ENCODE measurements at places on chromosomes 7 and 10.
A peak's percentile ranks its signal among the peaks of the same experiment; 100 is the strongest.

- peak; percentile 25 for DNase-seq
These were observed 310.7 kb downstream of the SFMBT2 start for GRCh38 chr10:7100032-7100702.

GRCh38 chr10:113183573-113183972 lies 233.5 kb downstream of the TCF7L2 start:
- no peak for DNase-seq

DNA sequence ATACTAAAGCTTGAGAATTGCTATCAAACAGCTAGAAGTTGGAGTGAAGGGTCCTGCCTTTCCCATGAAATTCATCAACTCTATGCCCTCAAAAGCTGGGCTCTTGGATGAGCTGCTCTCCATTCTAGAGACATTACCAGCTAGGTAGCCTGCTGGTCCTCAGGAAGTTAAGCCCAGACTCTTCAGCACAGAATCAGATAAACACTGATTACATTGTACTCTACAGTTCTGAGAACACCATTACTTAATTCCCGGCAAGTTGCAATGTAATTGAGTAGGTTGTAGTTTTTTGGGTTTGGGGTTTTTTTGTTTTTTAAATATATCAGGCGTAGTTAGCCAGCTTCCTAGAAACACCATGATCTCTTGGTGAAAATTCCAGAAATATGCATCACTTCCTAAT lies 84.1 kb upstream of the PIK3CG start:
- no peak for DNase-seq

DNA sequence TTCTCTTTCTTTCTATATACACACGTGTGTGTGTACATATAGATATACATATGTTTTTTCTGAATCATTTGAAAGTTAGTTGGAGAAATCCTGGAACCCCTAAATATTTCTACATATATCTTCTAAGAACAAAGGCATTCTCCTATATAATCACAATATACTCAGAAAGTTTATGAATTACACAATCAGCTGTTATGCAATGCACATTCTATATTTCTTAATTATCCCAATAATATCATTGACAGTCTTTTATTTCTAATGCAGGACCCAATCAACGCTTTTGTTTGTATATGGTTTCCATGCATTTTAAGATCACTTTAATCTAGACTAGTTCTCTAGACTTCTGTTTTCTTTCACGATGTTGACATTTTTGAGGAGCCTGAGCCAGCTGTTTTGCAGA lies 27.7 kb upstream of the ZNF746 start:
- DNase-seq = no peak

Data from stomach (tissue), 19 donors.